ENCODE measurements at places on chromosomes 7 and 10.

DNA sequence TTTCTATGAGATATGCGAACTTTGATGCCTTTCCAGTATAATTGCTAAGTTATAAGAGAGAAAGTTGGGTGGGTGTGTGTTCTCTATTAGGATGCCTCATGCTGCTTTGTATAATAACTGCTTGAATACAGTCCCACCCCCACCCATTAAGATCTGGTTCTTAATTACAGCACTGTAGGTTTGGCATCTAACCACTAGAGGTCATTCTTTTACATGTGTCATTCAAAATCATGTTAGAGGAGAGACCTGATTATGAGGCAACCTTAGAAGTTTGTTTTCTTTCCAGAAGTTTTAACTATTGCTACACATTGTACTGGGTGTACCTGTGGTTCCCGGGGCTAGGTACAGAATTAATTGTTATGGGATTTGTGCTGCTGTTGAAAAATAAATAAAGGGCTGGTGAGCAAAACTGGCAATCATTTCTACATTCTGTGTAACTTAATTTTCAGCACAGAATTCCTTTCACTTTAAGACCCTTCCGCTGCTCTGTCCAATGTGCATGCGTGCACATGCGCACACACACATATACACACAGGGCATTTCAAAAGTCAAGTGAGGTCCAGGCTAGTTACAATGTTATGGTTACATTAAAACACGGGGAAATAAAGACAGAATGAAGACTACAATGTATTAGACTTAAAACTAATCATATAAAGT, 1156.3 kb downstream of the SORCS3 start:
- peak; percentile 62 for DNase-seq

DNA sequence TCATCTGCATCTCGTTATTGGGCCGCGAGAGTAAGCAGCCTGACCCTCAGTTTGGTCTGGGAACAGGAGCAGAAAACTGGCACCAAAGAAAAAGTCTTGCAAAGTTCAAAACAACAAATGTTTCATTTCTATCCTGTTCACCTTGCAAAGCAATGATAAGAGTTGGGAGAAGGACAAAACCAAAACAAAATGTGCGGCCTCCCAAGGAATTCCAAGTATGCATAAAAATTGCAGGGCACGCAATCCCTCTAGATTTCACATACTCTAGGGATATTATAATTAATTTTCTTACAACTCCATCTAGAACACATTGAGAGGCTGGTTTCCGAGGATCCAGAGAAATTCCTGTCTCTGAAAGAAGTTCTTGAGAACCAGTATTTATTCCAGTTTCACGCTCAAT, 20.1 kb downstream of the CHUK start:
- no peak for DNase-seq

DNA sequence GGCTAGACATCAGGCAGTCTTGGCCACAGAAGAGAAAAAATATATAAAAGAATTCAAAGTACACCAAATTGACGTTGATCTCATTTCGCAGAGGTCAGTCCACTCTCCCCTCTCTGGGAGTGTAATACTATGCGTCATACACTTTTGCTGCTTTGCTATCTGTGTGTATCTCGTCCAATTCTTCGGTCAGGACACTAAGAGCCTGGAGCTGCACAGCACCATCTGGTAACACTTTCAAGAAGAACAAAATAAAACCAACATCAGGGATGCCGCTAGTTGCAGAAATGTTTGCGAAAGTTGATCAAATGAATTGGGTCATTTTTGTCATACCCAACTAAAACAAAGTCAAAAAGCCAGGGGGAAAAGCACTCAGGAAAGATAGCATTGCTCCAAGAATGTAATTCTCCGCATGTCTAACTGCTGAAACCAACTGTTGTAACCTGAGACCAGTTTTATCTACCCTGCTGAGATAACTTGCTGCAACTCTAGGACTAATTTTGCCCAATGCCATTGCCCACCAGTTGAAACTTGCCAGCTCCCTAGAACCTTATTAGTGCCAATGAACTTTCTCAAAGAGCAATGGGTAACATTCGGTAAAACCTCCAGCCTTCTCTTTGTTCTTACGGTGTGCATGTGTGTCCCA, 23.0 kb downstream of the TMEM176A start:
- no peak for DNase-seq

DNA sequence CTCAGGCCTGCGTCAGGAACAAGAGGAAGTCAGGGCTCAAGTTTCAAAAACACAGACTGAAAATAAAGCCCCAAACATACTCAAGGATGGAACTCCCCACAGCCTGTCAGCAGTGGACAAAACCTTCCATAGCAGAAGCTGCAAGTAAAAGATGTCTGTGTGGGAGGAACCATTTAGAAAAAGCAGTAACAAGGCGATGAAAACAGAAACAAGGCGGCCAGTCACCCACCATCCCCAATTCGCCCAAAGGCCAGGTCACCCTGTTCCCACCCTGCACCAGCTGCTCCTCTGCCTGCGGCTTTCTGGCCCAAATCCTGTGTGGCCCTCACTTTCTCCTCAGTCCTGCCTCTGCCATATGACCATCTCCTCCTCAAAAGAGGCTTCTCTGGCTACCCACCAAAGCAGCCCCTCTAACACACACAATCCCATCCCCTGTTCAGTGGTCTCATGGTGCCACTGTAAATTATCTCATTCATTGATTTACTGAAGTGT, 27.8 kb downstream of the KCNMA1 start:
- DNase-seq: no peak

GRCh38 chr10:76403912-76404311, 972.5 kb downstream of the LRMDA start:
- no peak for DNase-seq

DNA sequence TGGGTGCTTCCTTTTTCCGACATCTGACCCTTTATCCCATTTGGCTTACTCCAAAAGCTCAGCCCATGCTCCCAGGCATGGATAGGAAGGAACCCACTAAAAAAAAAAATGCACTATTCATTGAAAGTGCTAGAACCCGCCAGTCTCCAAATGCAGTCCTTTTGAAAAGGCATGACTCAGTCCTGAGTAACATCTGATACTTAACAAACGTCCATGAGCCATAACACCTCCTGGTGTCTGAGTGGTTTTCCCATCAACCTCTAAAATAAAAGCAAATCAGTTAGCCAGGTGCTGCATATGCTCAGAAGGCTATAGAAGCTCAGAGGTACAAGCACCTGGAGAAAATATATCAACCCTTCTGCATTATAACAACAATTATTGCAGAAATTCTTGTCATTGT, 45.0 kb upstream of the CACUL1 start:
- no peak for DNase-seq

- no peak for DNase-seq
Observed at GRCh38 chr10:15625261-15625660, 94.5 kb downstream of the ITGA8 start.

GRCh38 chr10:30384701-30385201, 35.7 kb upstream of the MTPAP start:
- peak; percentile 42 for DNase-seq

- no peak for DNase-seq
Observed at GRCh38 chr7:50151001-50151400, 58.0 kb upstream of the ZPBP start.

All from NCI-H460 (cell line).